ENCODE measurements at places on chromosomes 12 and 14. TPM values are rescaled to one million over a fixed set of nuclear protein-coding genes. Genes with fewer than 3 reads are reported as not detected.

CD163L1 gene
- polyA plus RNA-seq: 2.3 TPM

NRXN3 gene
- 8.8 TPM for polyA plus RNA-seq

ING4 gene
- 117 TPM for polyA plus RNA-seq

COL2A1 gene
- 1.7 TPM for polyA plus RNA-seq

SPRYD4 gene
- 1.2 TPM for polyA plus RNA-seq

TSPAN19 gene
- not detected for polyA plus RNA-seq

NR4A1 gene
- 26.2 TPM for polyA plus RNA-seq

DCAF11 gene
- 125 TPM for polyA plus RNA-seq

IL26 gene
- not detected for polyA plus RNA-seq

HCAR1 gene
- polyA plus RNA-seq: 1.2 TPM

HOXC10 gene
- polyA plus RNA-seq: not detected

IL25 gene
- polyA plus RNA-seq: not detected

CISTR gene
- not detected for polyA plus RNA-seq

MDGA2 gene
- polyA plus RNA-seq: 0.29 TPM

SLC6A15 gene
- polyA plus RNA-seq: 2.5 TPM

SMCO3 gene
- polyA plus RNA-seq: not detected

RNASE3 gene
- polyA plus RNA-seq: not detected

RNF31 gene
- 43.0 TPM for polyA plus RNA-seq

TSPAN11 gene
- polyA plus RNA-seq: 5.6 TPM

DNAJC22 gene
- polyA plus RNA-seq: 1.1 TPM

ANG gene
- polyA plus RNA-seq: 1.7 TPM

NCKAP5L gene
- polyA plus RNA-seq: 15.3 TPM

PPP1R1A gene
- 16.0 TPM for polyA plus RNA-seq

TPPP2 gene
- not detected for polyA plus RNA-seq

TTC5 gene
- 26.2 TPM for polyA plus RNA-seq

SERPINA1 gene
- 5.7 TPM for polyA plus RNA-seq

ADAM20 gene
- not detected for polyA plus RNA-seq

KRT73 gene
- not detected for polyA plus RNA-seq

DCN gene
- 55.4 TPM for polyA plus RNA-seq

SLC2A14 gene
- 0.76 TPM for polyA plus RNA-seq

MAP1LC3B2 gene
- 4.2 TPM for polyA plus RNA-seq

LTBP2 gene
- polyA plus RNA-seq: 2.8 TPM

SYCP3 gene
- polyA plus RNA-seq: not detected

LUM gene
- 0.76 TPM for polyA plus RNA-seq

NOVA1 gene
- polyA plus RNA-seq: 27.6 TPM

RASSF3 gene
- polyA plus RNA-seq: 10.1 TPM

AMDHD1 gene
- polyA plus RNA-seq: not detected

AKAP5 gene
- 1.5 TPM for polyA plus RNA-seq

All from brain (organoid and tissue), 16 donors.